Heart left ventricle (tissue), 16 donors: ENCODE measurements at places on chromosomes 2 and 18.

DNA sequence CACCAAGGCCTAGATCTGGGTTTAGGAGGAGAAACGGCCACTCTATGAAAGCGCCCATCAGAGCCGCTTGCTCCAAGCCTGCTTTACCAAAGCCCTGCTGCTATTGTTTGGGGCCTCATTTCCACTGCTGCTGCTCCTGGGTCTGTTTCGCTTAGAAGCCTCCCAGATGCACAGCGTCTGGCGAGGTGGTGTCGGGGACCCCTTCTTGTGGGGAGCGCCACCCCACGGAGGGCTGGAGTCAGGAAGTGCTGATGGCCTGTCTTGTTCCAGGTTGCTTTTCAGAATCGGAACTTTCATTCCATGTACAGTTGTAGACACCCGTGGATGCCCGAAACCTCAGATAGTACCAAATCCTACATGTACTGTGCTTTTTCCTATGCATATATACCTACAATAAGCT lies 204.9 kb upstream of the TWIST2 start:
- no peak for DNase-seq

DNA sequence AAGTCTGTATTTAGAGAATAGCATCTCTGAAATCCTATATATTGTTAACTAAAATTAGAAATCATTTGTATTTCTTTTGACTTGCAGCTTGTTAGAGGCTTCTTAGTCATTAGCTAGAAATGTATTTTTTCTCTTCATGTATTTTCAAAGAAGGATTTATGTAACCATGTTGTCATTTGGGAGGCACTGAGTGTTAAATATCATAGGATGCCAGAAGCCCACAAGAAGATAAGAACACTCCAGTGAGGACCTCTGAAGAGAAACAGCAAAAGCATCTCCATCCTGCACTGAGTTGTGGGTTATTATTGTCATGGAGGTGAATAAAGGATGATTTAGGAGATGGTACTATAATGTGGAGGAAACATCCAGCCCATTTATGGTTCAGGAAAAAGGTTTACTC lies 93.5 kb downstream of the UBE2E3 start:
- DNase-seq, result no peak

GRCh38 chr2:185695711-185696235 lies 42.8 kb upstream of the FSIP2 start:
- no peak for DNase-seq

DNA sequence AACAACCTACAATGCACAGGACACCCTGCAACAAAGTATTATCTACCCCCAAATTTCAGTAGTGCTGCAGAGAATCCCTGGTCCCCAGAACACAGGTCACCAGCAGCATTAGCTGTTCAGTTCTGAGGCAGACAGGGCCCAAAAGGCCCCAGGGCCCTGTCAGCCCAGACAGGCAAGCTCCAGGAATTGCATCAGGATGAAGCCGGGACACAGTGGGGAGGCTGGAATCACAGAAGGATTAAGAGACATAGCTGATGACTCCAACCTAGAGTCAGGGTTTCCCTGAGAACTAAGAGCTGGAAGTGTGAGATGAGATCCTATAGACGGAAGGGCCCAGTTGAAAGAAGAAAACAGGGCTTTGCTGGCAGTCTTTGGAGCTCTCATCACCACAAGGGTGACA lies 148.1 kb downstream of the GALNT14 start:
- DNase-seq, result no peak

- no peak for DNase-seq
Measured at GRCh38 chr18:12744103-12744502, 41.3 kb downstream of the PSMG2 start.

GRCh38 chr2:184304006-184304405 lies 294.3 kb upstream of the ZNF804A start:
- no peak for DNase-seq

GRCh38 chr2:101558740-101559525 lies 84.0 kb upstream of the RFX8 start:
- no peak for DNase-seq

- no peak for DNase-seq
Measured at GRCh38 chr2:236597629-236598028, 28.0 kb downstream of the ACKR3 start.

DNA sequence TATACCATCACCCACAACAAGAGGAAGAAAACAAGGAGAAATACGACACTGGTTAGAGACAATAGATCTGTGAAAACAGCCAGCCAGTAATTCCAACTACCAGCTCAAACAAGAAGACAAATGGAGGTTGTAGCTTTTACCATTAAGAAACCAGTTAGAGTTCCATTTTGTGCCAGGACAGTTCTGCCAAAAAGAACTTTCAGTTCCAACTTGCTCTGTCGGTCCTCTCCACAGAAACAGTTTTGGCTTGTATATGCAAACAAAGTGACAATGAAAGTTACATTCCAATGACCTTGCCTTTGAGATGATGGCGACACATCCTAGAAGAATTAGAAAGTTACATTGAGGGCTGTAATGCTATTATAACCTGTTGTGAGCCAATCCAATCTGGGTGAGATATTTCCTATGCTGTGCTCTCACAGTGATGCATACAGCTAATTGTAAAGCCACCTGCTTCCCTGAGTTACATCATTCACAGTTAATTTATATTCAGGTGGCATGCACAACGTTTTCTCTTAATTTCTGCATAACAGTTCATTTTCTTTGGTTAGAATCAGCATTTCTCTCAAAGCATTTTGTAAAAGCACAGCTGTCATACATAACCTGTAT lies 1378.4 kb upstream of the PIK3C3 start:
- DNase-seq, result no peak

DNA sequence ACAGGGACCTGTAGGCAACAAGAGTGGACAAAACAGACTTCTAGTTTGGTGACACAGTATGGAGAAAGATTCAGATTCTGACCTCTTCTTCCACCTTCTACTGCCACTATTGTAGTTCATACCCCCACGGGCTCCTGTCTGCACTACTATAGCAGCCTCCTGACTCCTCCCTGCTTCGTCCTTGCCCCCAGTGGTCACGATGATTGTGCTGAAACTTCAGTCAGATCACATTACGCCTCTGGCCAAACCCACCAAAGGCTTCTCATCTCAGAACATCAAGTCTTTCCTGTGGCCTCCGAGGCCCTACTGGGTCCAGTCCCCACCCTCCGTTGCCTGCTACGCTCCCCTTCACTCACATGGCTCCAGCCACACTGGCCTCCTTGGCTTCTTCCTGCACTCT lies 147.6 kb downstream of the CYP26B1 start:
- DNase-seq, result no peak

DNA sequence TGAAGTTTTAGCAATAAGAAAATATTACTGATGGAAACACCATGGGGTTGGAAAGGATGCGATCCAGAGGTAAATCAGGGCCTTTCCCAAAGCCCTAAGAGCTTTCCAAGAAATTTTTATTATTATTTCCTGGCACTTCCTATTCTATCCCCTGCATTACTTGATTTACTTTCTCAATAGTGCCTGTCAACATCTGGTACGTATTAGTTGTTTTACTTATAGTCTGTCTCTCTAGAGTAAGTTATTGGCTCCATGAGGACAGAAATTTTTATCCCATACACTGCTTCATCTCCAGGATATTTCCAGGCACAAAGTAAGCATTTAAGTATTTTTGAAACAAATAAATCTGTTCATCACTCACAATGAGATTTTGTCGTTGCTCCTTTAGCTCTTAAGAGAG lies 18.1 kb downstream of the PPP4R1 start:
- DNase-seq, result no peak

- no peak for DNase-seq
Measured at GRCh38 chr2:9360701-9361100, 62.6 kb downstream of the ITGB1BP1 start.

GRCh38 chr2:159002462-159003111 lies 34.1 kb downstream of the TANC1 start:
- no peak for DNase-seq

DNA sequence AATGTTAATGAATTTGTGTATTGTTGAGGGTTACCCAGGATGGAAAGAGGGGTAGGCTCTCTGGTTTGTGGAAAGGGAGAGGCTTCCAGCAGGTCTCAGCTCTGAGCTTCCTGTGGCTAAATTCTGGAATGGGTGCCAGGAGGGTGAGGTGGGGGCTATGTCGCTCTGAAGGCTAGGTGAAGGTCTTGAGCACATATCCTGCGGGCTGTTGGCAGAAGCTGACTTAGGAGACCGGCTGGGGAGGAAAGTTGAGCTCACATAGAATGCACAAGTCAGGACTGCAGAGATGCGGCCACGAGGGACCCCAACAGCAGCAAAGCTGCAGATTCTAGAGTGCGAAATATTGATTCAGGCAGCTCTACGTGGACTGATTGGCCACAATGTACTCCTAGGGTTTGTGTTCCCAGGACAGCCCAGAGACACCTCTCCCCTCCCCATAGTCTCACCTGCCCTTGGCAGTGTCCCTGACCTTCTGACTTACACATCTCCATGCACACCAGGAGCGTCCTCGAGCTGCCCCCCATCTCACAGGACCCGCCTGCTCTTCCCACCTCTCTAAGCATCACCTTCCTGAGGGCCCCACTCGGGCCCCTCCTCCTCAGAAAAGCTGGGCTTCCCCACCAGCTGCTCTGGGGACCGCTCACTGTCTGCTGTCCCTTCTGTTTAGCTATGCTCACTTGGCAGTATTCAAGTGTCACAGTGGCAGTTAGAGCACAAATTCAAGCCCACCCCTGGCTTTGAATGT lies 72.6 kb downstream of the ALK start:
- DNase-seq, result no peak

DNA sequence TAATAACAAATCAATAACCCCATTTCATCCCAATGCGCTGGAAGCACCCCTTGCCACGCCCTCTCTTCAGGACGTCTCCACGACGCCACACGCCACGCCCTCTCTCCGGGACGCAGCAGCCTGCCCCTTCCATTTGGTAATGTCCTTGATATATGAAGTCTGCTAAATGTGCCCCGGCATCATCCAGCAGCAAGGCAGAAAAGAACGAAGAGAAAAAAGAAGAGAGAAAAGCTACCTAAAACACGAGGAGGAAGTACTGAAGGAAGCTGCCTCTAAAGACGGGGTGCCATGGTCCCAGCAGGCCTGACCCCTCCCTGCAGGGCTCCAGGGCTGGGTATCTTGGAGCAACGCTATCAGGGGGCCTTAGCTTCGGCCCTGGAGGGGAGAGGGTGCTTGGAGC lies 41.8 kb downstream of the CNGA3 start:
- DNase-seq, result no peak

- no peak for DNase-seq
Measured at GRCh38 chr2:168401771-168402170, 54.3 kb upstream of the CERS6 start.

DNA sequence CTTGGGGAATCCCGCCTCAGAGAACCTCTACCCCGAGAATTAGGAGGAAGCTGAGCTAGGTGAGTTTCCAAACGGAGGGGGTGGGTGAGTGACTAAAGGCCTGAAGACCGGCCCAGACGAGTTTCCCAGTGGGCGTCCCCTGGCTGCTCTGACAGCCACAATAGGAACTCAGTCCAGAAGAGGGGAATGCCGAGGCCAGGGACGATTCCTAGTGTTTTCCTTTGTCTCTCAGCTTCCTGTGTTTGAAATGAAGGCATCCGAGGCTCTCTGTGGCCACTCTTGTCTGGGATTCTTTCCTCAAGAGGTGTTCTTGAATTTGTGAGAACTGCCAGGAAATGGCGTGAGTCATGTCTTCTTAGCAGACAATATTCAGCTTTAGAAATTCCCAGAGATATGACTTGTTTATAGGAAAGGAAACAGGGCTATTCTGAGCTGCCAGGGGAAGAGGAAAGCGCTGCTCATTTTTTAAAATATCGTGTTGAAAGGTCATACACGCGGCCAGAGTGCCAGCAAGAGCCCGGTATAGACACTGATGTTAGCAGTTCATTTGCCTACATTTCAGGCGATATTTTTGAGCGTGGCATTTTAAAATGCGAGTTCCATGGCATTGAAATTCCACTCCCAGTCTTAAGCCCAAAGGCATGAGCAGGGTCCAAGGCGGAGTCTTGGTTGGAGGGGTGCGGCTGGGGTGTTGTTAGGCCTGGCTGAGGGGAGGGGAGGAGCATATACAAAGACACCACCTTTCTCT lies 169.1 kb upstream of the KLF7 start:
- peak; percentile 66 for DNase-seq

- no peak for DNase-seq
Measured at GRCh38 chr2:183390109-183390508, 265.9 kb downstream of the NUP35 start.

GRCh38 chr2:235827585-235827992 lies 333.7 kb downstream of the AGAP1 start:
- no peak for DNase-seq

DNA sequence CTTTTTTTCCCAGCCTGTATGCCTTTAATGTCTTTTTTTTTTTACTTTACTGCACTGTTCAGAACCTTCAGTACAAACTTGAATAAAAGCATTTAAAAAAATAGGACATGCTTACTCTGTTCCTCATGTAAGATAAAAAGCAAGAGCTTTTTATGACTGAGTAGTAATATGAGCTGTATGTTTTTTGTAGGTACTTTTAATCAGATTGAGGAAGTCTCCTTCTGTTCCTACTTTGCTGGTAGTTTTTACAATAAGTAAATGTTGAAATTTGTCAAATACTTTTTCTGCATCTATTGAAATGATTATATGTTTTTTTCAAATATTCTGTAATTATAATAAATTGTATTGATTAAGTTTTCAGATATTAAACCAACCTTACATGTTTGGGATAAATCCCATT lies 189.8 kb downstream of the FAM210A start:
- DNase-seq, result no peak

- no peak for DNase-seq
Measured at GRCh38 chr2:32427672-32428610, 71.1 kb downstream of the BIRC6 start.

GRCh38 chr2:196915507-196916189 lies 10.9 kb downstream of the PGAP1 start:
- DNase-seq, result no peak

GRCh38 chr2:134351899-134352298 lies 98.0 kb downstream of the MGAT5 start:
- no peak for DNase-seq

DNA sequence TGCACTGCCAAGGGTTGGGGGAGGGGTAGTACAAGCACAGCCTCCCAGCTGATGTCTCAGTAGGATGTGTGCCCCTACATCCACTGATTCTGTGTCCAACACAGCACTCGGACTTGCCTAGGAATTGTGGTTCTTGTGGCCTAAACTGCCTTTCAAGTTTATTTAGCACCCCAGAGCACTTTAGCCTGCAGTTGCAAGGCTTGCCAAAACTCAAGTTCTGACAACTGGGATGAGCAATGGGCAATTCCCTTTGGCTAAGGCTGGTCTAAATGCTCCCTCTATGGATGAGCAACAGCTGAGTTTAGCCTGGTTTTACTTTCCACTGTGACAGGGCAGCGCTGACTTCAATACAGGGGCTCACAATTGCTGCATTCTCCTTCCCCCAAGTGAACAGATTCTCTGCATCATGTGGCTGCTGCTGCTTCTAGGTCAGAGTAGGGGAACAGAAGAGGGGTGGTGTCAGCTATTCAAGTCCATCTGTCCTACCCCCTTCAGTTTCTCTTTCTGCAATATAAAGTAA lies 471.5 kb downstream of the PIK3C3 start:
- no peak for DNase-seq

- no peak for DNase-seq
Measured at GRCh38 chr2:182077448-182078142, 91.9 kb downstream of the PPP1R1C start.

- DNase-seq, result no peak
Measured at GRCh38 chr2:173969886-173970285, 4.7 kb upstream of the SP3 start.

- DNase-seq, result no peak
Measured at GRCh38 chr18:25957017-25957416, 133.4 kb downstream of the SS18 start.

GRCh38 chr2:239256350-239256743 lies 144.5 kb downstream of the HDAC4 start:
- no peak for DNase-seq

- DNase-seq, result no peak
Measured at GRCh38 chr18:28468901-28469300, 292.0 kb upstream of the CDH2 start.

- DNase-seq, result peak; percentile 46
Measured at GRCh38 chr18:44036501-44036900, 644.2 kb upstream of the SETBP1 start.
